ENCODE measurements at places on chromosomes 6 and 20.
A peak's percentile ranks its signal among the peaks of the same experiment; 100 is the strongest.

DNA sequence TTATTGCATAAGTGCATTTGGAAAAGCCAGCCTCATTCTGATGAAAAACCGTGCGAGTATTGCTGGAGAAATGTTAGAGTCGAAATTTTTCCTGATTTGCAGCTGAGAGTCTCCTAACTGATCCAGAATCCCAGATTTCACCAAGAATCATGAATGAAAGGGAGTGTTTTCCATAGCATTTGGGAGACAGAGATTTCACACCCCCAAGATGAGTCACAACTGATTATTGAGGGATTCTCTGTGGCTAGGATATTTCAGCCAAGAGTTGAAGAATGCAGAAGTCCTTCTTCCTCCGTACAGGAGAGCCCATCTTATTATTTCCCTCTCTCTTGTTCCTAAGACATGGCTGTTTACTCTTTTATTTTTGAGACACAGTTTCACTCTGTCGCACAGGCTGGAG lies 82.2 kb upstream of the SALL4 start:
- no peak for DNase-seq

- DNase-seq = peak; percentile 80
These were observed 27.3 kb downstream of the GSTA3 start for GRCh38 chr6:52881996-52882841.

DNA sequence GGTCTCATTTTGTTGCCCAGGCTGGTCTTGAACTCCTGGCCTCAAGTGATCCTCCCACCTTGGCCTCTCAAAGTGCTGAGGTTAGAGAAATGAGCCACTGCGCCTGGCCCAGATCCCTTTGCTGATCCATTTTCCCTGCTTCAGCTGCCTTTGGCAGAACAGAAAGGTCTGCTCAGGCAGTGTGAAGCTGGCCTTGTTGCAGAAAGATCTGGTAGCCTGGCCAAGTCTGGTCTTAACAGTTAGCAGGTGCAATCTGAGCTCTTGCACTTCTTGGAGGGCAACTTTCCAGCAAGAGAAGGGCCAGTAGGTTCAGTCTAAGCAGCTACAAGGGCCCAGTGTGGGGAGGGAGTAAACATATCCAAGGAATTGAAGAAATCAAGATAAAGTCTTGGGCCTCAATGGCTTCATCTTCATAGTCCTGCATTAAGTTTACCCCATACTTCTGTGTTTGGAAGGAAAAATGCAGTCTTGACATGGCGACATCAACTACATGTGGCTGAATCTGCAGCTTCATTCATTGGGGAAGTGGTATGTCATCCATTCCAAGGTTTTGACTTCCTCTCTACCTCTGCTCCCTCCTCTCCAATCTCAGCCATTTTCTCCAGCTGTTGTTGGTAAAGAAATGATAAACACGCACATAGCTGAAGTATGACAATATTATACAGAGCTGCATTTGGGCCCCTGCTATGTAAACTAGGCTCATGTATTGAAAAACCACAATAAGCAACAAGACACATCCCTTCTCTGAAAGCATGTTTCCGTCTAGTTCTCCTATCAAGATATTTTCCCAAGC lies 39.0 kb upstream of the NEDD9 start:
- DNase-seq = no peak

- peak; percentile 72 for DNase-seq
These were observed 9.0 kb downstream of the ADA start for GRCh38 chr20:44642203-44643153.

- no peak for DNase-seq
These were observed 473.0 kb downstream of the BMP2 start for GRCh38 chr20:7240490-7240889.

- no peak for DNase-seq
These were observed 166.0 kb downstream of the VEGFA start for GRCh38 chr6:43935921-43936439.

DNA sequence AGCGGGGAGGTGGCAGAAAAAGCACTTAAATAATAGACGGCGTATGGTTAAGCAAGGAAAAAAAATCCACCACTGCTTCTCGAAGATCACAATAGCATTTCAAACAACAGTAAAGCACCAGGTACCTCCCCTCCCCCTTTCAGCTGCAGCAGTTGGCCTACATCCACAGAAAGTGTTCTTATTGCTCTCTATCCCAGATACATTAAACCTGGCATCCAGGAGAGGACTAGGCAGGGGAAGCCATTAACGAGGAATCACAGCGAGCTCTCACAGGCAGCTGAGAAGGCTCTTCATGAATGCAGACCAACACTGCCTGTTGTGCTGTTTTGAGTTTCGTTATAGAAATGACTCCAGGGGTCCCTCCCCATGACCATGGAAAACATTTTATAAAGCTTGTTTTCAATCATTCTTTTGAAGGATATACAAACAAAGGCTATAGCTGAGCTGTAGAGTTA lies 11.8 kb downstream of the FYN start:
- no peak for DNase-seq

GRCh38 chr6:150932996-150933395 lies 67.5 kb downstream of the MTHFD1L start:
- DNase-seq = no peak

GRCh38 chr6:140182821-140183220 lies 808.4 kb upstream of the CITED2 start:
- DNase-seq = no peak

GRCh38 chr6:139380168-139380567 lies 5.7 kb upstream of the CITED2 start:
- DNase-seq = no peak

- DNase-seq = no peak
These were observed 6.7 kb upstream of the HSF2 start for GRCh38 chr6:122392564-122393350.

- DNase-seq = no peak
These were observed 155.0 kb downstream of the CFAP61 start for GRCh38 chr20:20207291-20207690.

GRCh38 chr6:148074738-148075137 lies 267.9 kb upstream of the SASH1 start:
- no peak for DNase-seq

DNA sequence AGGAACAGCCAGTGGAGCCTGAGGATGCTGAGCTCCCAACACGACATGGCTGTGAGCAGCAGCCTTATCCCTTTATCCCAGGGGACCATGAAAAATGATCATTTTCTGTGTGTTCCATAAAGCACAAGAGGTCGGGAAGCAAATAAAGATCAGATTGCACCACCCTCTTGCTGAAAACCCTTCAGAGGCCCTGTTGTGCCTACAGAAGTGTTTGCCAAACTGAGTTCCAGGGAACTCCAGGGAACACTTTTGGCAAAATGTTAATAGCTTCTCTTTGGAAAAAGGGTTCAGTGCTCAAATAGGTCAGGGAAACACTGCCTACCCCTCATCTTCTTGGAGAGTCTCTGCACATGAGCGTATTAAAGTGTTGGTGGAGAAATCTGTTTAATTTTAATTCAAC lies 24.4 kb downstream of the ARMC2 start:
- DNase-seq = no peak

- DNase-seq = no peak
These were observed 16.5 kb upstream of the HLA-A start for GRCh38 chr6:29925727-29926412.

DNA sequence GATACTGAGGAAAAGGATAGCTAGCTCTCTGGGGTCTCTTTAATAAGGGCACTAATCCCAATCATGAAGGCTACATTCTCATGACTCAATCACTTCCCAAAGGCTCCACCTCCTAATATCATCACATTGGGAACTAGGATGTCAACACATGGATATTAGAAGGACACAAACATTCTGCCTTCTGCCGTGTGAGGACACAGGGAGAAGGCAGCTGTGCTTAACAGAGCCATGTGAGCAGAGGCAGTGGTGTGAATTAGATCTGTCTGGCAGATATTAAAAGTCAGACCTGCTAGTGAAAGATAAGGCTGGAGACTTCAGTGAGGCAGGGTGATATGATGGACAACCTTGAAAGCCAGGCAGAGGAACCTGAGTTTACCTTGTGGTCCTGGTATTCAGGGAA lies 341.9 kb downstream of the ARHGAP18 start:
- no peak for DNase-seq

DNA sequence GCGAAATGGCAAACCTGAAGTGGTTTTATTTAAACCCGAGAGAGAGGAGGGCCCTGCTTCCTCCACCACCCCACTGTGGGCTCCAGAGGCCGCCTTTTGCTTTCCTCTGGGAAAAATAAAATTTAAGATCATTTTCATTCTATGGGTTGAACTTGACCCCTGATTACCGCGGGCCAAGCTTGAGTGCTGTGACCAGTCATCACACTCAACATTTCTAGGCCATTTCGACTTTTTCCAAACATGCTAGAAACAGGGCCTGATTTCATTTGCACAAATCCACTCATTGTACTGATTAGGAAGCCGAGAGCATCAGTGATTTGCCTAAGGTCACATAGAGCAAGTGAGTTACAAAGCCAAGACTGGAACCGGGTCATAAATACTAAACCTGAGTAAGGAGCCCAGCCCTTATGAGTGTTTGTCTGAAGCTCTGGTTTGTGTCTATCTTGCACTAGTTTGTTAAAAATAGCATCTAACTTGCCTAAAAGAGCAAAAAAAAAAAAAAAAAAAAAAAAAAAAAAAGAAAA lies 179.7 kb downstream of the DLL1 start:
- no peak for DNase-seq

GRCh38 chr6:146997062-146997461 lies 207.2 kb upstream of the STXBP5 start:
- no peak for DNase-seq

- DNase-seq = no peak
These were observed 112.6 kb downstream of the PLCB1 start for GRCh38 chr20:8244637-8245036.

DNA sequence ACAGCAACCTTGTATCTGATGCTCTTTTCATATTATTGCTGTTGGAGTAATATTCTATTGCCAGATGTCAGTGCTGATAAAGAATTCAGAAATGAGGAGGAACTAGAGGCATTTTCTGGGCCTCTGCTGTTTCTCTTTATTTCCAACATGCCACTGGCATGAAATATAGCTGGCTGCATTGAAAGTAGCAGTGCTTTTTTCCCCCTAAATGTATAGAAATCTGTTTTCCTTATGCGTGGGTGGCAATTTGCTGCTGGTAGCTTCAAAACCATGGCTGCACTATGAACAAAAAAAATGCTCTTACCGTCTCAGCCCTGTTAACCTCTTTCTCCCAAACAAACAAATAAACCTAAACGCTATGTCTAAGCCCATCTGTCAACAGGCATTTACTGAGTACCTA lies 442.3 kb upstream of the AGPAT4 start:
- DNase-seq = no peak

DNA sequence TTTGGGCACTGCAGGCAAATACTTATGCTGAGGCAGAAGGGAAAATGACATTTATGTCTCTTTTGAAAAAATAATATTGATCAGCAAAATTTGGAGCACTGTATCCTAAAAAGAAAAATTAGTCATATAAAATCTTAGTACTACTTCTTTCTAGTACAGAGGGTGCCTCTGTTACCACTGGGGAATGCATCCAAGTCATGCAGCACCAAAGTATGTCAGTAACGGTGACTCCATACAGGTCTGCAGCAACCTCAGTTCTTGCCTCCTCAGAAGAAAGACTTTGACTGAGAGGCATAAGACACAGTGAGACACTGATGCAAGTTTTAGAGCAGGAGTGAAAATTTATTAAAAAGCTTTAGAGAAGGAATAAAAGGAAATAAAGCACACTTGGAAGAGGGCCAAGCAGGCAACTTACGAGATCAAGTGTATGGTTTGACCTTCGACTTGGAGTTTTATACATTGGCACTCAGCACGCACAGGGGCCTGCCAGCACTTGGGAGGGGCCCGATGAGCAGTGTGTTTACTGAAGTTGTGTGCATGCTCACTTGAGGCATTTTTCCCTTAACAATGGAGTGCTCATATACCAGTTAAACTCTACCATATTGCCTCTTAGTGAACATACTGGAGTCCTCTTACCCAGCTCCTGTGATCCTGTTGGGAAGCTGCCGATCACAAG lies 1244.8 kb downstream of the EPHA7 start:
- no peak for DNase-seq

- DNase-seq = no peak
These were observed 180.5 kb downstream of the TRIM27 start for GRCh38 chr6:28743271-28743789.

DNA sequence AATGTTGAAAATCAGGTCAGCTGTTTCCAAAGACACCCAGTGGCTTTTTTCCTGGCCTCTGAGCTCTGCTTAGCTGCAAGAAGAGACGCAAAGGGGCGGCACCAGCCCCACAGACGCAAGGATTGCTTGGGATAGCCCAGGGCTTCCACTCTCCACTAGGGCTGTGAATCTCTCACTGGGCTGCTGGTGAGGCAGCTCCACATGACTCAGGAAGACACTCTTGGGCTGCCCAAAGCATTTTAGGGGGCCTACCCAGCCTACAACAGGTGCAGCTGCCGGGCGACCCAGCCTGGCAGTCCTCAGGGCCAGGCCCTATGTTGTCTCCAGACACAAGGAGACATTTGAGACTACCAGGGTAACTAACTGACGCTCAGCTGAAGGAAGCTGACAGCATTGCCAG lies 59.8 kb downstream of the FAM50B start:
- no peak for DNase-seq

- no peak for DNase-seq
These were observed 7.1 kb upstream of the LKAAEAR1 start for GRCh38 chr20:64091340-64091739.

GRCh38 chr6:36493859-36494258 lies 51.1 kb downstream of the KCTD20 start:
- DNase-seq = no peak

DNA sequence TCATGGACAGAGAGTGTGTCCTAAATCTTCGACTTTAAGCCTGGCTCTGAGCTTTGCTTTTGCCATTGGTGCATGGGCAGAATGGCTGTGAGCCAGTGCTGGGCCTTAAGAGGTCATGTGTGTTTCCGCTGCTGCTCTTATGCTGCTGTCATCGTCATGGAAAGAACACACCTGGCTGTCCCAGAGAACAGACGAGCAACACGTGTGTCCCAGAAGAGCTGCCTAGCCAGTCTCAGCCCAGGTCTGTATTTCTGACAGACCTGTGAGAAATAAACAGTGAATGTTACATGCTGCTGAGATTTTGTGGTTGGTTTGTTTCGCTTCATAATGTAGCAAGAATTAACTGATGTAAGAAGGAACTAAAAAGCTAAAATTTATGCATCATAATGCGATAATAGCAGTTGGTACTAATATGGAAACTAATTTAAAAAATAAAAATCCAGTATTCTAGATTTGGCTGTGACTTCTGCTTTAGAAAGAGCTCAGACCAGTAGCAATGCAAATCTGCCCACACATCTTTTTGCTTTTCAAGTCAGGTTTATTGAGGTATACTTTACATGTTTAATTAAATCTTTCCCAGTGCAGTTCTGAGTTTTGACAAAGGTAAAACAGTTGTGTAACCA lies 11.5 kb upstream of the SCP2D1 start:
- peak; percentile 46 for DNase-seq

DNA sequence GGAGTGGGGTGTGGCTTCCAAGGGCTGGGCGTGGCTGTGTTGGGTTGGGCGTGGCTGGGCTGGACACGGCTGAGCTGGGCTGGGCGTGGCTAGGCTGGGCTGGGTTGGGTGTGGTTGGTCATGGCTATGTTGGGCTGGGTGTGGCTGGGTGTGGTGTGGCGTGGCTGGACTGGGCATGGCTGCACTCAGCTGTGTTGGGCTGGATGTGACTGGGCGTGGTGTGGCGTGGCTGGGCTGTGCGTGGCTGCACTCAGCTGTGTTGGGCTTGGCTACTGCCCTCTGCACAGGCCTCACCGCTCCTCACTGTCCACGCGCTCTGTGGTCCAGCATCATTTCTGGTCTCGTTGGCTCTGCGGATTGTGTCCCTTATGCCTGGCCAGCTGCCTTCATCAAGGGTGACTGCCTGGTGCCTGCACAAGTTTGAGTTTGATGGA lies 43.5 kb upstream of the SLCO4A1 start:
- peak; percentile 56 for DNase-seq

GRCh38 chr6:160082627-160083026 lies 39.0 kb upstream of the SLC22A1 start:
- no peak for DNase-seq

GRCh38 chr6:49462599-49462926 lies 490 bp downstream of the MMUT start:
- no peak for DNase-seq
